Neuronal stem cell (in vitro differentiated cells): ENCODE measurements at places on chromosomes 2 and 18.
A peak's percentile ranks its signal among the peaks of the same experiment; 100 is the strongest.

GRCh38 chr2:10894264-10894935, 17.3 kb upstream of the KCNF1 start:
- DNase-seq, result no peak

DNA sequence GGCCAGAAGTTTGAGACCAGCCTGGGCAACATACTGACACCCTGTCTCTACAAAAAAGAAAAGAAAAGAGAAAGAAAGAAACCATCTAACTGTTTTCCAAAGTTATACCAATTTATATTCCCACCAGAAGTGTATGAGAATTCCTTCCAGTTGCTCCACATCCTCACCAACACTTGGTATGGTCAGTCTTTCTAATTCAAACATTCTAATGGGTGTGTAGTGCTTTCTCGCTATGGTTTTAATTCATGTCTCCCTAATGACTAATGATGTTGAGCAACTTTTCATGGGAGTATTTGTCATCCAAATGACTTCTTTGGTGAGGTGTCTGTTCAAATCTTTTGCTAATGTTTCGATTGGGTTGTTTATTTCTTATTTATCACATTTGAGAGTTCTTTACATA, 10.5 kb upstream of the B3GNT7 start:
- no peak for DNase-seq

- no peak for DNase-seq
Measured at GRCh38 chr2:108786008-108786353, 590 bp upstream of the CCDC138 start.

DNA sequence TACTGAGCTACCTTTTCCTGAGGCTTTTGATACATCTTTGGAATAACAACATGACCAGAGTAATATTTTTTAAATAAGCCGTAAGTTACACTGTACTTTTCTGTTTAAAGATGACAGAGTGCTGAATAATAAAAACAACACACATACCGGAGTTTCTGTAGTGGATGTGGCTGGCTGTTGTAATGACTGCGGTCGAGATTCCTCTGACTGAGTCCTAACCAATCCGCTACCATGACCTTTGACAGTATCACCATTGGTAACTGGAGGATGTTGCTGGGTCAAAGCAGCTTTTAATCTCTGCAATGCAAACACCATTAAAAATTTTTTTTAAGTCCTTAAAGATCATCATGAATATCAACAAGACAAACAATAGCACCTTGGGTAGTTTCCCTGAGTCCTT, 70.7 kb downstream of the ATF2 start:
- DNase-seq, result no peak

GRCh38 chr2:65353927-65354326, 78.5 kb downstream of the SPRED2 start:
- DNase-seq, result peak; percentile 24

DNA sequence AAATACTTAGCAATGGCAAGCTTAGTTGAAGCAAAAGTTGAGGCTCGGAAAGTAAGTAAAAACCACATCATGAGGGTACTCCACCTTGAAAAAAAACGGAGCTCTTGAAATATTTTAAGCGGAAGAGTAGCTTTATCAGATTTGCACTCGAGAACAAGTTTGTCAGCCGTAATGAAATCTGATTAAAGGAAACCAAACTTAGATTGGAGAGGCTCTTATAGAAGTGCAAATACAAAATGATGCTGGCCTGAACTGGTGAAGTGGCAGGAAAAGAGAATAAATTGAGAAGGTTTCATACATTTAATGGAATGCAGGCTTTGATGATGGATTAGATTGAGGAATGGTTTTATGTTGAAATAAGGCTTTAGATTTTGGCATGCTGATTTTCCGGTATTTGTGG, 484.2 kb downstream of the PID1 start:
- DNase-seq, result no peak

DNA sequence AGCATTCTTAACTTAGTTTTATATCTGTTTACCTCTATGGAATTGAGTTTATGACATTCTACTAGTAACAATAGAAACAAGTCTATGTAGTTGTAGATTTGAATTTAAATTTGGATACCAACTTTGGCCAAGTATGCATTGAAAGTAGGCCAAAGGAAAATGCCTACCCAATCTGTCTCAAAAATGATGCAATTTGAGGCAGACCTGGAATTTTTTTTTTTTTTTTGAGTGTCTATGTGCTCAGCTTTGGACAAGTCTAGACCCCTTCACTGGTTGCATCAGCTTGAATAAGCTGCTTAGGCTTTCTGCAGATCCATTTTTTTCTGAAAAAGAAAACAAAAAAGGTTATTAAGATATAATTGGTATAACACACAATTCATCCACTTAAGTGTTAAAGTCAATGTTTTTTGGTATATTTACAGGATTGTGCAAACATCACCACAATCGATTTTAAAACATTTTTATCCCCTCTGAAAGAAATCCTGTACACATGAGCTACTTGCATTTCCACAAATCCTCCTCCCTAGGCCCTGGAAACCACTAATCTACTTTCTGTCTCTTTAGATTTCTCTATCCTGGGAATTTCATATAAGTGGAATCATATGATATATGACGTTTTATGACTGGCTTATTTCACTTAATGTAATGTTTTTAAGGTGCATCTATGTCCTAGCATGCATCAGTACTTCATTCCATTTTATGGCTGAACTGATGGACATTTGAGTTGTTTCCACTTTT, 185.1 kb upstream of the CCDC68 start:
- DNase-seq, result no peak
